Stimulated activated CD4-positive, alpha-beta T cell treated with anti-CD3 and anti-CD28 coated beads, Interleukin-2, amount 100 ng/mL, for 24 hours (primary cell): ENCODE measurements at places on chromosomes 16 and 17.
A peak's percentile ranks its signal among the peaks of the same experiment; 100 is the strongest.

GRCh38 chr16:79482011-79482410, 118.5 kb downstream of the MAF start:
- no peak for DNase-seq

DNA sequence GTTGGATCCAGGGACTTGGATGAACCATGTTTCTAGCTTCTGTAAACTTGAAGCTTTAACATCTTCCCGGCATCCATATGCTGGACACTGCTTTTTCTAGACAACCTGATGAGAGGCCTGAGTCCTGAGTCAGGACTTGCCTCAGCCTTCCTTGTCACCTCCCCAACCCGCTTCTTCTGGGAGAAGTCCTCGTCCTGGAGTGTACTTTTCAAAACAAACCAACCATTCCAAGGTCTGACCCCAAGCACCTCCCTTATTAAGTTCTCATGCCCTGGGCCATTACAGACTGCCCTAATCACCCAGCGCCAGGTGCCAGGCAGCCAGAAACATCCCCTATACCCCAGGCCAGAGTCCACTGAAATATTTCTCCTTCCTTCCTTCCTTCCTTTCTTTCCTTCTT, 59.4 kb downstream of the CLEC19A start:
- DNase-seq: no peak

GRCh38 chr17:83082909-83083367, 3.5 kb downstream of the METRNL start:
- DNase-seq: no peak

GRCh38 chr17:39239640-39240314, 14.0 kb upstream of the STAC2 start:
- peak; percentile 69 for DNase-seq

DNA sequence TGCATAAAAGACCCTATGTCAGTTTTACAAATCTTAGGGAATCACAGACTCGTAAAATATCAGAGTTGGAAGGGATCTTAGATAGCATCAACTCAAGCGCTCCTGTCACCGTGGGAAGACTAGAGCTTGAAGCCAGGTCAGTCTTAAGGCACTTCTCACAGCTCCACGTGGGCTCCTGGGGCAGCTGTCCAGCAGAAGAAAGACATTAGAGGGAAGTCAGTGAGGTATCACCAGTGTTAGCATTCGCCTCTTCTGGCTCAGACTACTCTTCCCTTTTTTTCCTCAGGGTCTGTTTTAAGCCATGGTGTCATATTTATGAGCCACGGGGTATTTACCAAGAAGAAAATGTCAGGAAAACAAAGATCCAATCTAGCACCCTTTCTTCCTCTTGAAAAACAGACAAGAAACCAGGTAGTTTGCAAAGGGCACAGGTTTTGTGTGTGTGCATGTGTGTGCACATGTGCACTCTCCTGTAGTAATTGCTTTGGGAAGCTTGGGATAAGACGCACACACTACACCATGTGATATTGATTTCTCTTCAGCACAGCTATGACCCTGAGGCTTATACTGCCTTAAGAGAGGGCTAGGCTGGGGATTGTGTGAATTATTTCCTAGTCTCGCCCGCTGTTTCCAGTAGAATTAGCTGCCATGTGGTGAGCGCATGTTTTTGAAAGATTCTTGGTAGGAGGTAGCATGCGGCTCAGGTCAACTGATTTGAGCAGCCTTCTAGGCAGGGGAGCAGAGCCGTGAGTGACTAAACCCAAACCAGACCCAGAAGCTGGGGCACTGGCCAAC, 61.0 kb upstream of the ELAC2 start:
- DNase-seq: no peak

DNA sequence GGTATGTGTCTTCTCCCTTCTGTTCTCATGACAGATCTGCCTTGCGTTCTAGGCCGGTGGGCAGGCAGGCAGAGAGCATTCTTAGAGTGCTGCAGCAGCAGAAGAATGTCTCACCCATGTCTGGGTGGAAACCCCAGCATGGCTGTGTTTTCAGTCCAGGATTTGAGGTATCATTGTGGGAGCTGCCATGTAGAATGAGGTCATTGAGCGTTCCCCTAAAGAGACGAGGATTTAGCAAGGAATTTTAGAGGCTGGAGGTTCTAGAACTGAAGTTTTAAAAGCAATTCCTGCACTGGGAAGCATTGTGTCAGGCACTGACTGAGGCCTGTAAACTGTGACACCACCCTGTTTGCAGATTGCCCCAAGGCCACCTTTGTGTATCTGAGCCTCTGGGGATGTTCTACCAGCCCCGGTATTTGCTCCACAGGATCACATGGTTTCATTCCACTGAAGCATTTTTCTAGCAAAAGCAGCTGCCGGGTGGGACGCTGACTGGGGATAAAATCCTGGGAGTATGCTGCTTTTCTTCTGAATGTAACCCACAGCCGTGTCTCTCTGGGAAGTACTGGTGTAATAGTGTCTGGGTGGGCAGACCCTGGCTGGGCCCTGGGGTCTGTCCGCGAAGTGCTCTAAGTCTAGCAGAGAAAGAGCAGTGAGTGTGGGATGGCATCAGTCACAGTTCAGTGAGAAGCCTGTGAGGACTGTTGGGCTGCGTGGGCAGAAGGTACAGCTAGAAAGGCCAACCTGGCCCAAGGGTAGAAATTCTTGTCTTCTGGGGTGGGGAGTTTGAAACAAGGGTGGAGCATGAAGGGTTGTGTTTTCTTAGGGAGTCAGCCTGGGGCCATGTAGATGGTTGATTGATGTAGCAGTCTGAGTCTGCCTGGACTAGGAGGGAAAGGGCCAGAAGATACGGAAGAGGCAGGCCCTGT, 30.2 kb downstream of the PLCD3 start:
- DNase-seq: no peak

- no peak for DNase-seq
Observed at GRCh38 chr16:57803134-57803990, 1.1 kb upstream of the KIFC3 start.

DNA sequence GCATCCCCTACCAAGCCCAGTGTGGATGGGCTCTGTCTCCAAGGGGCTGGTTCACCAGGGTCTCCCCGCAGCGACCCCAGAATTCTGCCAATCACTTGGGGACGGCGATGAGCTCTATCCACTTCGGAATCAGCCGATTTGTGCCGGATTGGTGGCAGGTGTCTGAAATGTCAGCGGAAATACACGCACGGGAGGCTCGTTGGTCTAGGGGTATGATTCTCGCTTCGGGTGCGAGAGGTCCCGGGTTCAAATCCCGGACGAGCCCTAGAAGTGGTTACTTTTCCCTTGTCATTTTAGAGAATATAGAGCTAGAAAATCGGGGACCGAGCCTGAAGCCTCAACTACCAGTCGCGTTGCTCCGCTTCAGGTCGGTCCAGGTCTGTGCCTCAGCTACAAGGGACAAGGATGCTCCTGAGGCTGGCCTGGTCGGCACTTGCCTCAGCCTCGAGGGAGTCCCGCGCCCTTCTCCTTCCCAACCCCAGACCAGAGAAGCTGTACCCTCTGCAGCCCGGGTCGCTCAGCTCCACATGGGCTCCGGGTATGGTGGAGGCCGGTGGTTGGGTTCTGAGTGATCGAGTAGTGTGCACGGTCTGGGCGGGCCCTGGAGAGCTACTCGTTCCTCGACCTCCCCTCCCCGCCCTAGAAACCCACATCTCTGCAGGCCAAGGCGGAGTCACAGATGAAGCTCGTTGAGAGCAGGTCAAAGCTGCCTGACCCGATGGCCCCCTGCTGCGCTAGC, 16.0 kb upstream of the OR1F1 start:
- DNase-seq: peak; percentile 64

GRCh38 chr16:12225255-12225654, 248.7 kb downstream of the SNX29 start:
- DNase-seq: no peak

GRCh38 chr16:89037261-89038152, 56.1 kb upstream of the ACSF3 start:
- DNase-seq: peak; percentile 30

GRCh38 chr17:79993390-79994227, 42.1 kb downstream of the TBC1D16 start:
- peak; percentile 60 for DNase-seq

GRCh38 chr17:7955414-7956227, 23.6 kb downstream of the CNTROB start:
- no peak for DNase-seq

- no peak for DNase-seq
Observed at GRCh38 chr17:10579270-10579669, 29.8 kb upstream of the MYH2 start.

GRCh38 chr17:17364338-17364667, 61.1 kb downstream of the NT5M start:
- no peak for DNase-seq

DNA sequence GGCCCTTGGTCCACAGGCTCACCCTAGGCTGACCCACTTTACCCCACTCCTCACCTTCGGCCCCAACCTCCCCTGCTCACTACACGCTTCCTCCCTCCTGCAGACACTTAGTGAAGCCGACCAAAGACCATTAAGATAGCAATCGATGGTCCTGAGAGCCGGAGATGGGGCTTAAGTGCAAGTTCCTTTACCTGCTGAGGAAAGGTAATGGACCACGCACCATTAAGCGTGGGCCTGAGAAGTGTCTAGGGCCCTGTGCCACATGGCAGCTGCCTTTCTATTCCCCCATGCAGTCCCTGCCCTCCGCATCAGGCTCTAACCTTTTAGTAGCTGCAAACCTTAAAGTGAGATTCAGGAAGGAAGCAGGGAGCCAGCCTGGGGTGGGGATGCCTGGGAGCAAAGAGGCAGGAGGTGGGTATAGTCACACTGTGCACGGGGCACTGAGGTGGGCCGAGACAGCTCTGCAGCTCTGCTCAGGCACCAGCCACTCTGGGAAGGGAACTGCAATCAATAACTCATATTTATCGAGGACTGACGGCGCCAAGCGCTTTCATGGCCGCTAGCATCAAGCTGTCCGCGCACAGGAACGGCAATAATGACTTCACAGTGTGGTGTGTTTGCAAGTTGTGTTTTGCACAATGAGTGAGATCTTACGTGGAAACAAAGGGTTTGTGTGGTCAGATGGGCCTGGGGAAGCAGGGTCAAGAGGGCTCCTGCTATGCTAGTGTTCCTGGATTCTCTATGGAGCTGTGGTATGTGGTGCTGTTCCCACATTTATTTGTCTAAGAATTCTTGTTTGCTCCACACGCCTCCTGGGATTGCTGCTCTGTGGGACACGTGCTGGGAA, 84.9 kb upstream of the CDC42EP4 start:
- no peak for DNase-seq

DNA sequence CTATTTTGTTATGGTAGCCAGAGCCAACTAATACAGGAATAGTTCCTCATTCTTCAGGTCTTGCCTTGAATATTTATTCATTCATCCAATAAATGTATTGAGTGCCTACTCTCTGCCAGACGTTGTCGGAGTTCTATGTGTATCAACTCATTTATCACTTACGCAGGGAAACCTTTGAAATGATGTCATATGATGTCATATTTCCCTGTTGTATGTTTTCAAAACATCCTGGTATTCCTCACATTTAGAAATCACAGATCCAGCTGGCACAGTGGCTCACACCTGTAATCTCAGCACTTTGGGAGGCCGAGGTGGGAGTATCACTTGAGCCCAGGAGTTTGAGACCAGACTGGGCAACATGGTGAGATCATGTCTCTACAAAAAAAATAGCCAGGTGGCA, 2.7 kb upstream of the NLE1 start:
- no peak for DNase-seq

DNA sequence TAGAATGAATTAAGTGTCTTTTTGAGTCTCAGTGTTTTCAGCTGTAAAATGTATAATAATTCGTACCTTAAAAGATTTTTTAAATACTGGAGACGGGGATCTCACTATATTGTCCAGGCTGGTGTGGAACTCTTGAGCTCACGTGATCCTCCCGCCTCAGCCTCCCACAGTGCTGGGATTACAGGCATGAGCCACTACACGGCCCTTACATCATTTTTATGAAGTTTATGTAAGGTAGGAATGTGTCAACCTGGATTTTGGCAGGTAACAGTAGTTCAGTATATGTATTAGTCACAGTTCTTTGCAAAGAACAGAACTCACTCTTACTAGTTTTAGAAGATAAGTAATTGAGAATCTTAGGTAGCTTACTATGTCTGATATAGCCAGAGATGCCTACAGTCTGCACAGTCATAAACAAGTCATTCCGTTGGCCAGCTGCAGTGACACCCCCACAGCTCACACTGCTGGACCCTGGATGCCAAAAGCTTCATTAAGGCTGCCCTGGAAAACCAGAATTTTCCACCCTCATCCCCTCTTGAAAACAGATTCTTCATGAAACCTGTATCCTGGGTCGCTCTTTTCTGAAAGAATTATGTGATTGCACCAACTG, 583 bp upstream of the COX6A2 start:
- DNase-seq: no peak

DNA sequence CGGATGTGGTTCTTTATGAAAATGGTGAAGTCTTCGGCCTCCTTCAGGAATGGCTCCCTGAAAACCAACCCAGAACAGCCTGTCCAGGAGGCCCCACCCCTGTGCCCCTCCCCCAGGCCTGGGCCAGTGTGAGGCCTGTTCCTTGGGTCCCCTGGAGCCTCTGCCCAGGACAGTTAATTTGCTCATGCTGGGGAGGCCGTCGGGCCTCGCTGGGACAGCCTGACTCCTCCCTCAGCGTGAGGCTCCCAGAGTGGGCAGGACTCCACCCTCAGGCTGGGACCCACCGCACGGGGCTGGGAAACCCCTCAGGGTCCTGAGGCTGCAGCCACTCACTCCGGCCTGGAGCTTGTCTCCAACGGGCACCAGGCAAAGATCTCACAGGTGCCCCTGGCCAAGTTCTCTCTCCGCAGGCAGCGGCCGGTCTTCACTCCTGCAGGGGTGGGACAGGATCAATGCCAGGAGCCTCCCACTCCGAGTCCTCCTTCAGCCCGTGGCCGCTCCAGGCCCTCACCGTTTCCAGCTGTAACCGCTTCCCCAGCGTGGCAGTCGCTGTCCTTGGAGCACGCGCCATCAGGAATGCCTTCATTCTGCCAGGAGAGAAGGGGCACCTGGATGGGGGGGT, 5.8 kb downstream of the P2RX5 start:
- no peak for DNase-seq

DNA sequence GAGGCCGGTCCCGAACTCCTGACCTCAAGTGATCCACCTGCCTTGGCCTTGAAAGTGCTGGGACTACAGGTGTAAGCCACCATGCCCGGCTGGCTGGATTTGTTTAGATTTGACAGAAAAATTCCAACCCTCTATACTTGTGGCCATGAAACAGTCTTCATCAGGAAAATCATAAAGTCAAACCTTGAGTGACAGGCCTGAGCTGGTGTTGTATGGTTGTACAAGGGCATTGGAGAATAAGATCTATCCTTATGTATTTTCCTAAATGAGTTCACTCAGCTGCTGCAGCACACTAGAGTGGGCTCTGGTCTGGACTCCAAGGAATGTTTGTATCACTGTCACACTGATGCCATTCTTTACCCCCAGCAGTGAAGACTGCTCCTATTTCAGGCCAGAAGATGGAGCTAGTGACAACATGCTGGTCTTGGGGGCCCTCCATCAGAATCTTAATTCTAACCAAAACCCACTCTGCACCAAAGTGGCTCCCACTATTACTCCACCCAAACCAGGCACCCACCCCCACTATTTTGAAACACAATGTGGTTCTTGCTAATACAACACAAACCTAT, 27.4 kb downstream of the SNX11 start:
- no peak for DNase-seq
